AG08395 (cell line): ENCODE measurements at places on chromosomes 11 and 22.

- no peak for DNase-seq
Observed at GRCh38 chr11:512761-513595, 5.9 kb upstream of the RNH1 start.

DNA sequence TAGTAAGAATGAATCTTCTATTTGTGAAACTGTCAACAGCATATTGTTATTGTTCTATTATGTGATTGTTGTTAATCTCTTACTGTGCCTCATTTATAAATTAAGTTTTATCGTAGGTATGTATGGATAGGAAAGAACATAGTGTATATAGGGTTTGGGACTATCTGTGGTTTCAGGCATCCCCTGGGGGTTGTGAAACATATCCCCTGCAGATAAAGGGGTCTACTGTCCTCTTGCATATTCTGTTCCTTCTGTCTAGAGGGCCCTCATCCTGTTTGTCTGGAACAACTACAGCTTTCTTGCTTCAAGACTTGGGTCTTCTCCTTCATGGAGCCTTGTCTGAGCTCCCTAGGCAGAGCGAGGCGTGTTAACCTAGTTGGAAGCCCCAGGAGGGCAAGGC is 159.6 kb downstream of the KIRREL3 start:
- no peak for DNase-seq

DNA sequence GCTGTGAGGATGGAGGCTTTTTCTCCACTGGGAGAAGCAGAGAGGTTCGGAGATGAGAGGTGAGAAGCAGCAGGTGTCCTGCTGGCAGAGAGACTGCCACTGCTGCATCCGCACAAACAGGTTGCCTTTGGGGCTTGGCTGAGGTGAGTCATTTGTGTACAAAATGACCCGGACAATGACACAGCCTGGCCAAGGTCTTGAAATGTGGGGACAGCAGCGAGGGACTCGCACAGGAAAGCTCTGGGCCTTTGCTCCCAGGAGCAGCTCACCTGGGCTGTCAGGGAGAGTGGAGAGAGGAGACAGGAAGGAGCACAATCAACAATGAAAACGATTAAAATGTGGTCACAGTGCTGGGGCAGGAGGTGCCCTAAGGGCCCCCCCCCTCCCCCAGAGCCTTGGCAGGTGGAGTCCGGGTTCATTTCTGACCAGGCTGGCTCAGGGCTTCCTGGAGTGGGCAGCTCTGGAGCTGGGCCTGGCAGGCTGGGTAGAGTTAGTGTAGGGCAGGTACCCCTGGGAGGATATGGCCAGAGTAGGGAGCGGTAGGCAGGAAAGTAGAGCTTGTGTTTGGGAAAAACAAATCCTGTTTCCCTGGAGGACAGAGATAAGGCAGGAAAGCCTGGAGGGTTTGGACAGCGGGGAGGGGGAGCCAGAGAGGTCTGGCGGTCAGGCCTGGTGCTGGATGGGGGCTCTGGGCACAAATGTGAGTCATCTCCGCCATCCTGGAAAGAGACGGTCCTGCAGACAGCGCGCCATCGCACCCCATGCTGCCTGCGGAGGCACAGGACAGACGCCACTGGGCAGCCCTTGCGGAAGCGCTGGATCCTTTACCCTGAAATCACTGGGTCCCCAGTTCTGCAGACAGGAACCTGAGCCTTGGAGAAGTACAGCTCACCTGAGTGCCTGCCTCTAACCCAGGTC is 37.8 kb upstream of the CELSR1 start:
- DNase-seq: no peak

GRCh38 chr22:20571531-20572007 is 64.2 kb downstream of the MED15 start:
- DNase-seq: peak; percentile 30

DNA sequence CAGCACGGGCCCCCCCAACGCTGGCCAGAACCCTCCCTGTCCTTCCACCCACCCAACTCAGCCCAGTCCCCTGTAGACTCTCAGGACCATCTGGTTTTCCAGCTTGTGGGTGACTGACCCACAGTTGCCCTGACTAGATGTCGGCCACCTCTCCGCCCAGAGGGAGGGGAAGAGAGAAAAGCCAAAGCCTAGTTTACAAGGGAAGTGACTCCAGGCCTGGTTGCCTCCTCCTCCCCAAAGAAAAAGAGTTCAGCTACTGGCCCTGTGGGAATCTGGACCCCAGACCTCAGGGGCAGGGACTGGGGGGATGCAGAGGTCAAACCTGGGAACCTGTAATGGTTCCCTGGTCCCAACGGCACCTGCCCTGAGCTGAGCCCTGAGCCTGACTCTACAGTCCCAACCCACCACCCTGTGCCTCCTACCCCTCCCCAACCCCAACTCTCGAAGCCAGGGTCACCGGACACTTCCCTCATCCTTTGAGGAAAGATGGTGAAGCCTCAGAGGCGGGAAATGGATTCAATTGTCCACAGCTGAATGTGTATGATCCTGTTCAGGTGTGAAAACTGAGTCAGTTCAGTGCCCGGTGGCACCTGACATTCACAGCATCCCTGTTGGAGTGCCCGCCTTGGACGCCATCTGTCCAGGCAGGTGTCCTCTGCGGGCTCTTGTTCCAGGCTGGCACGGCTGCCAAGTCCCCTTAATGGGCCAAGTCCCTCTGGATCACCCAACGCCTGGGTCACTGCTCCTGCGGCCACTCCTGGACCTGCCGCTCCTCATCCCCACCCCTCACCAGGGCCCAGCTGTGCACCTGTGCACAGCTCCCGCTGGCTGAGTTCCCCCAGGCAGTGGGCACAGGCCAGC is 21.0 kb upstream of the WNT7B start:
- DNase-seq: no peak

- peak; percentile 18 for DNase-seq
Observed at GRCh38 chr11:20451568-20451967, 64.1 kb downstream of the PRMT3 start.

GRCh38 chr11:64572143-64572542 is 18.9 kb upstream of the SLC22A12 start:
- DNase-seq: no peak
